ENCODE measurements at places on chromosomes 7 and 10.

GRCh38 chr10:77494327-77494726 is 143.3 kb downstream of the KCNMA1 start:
- no peak for DNase-seq

DNA sequence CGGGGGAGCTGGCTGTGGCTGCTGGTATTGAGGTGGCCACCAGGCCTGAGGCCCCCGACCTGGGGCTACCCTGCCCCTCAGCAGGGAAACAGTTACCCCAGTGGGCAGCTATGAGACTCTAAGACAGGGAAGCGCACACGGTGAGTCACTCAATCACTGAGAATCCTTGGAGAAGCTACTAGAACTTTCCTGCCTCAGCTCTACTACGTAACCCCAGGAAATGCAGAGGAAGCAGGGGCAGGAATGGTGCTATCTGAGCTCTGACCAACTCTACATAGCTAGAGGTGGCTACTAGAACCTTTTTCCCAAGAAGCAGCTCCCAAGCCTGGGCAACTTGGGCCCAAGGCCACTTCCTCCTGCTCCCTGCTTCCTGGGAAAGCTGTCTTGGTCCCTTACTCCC is 11.8 kb downstream of the DNAJB12 start:
- no peak for DNase-seq

- no peak for DNase-seq
These were observed 80.5 kb upstream of the RNF32 start for GRCh38 chr7:156560075-156560474.

GRCh38 chr10:1384026-1384425 is 327.8 kb downstream of the WDR37 start:
- DNase-seq, result no peak

GRCh38 chr7:17619196-17619818 is 320.9 kb downstream of the AHR start:
- DNase-seq, result no peak

GRCh38 chr7:128738570-128739047 is 550 bp upstream of the CALU start:
- DNase-seq, result peak; percentile 40

GRCh38 chr7:78218051-78218450 is 419.5 kb downstream of the PHTF2 start:
- DNase-seq, result no peak

DNA sequence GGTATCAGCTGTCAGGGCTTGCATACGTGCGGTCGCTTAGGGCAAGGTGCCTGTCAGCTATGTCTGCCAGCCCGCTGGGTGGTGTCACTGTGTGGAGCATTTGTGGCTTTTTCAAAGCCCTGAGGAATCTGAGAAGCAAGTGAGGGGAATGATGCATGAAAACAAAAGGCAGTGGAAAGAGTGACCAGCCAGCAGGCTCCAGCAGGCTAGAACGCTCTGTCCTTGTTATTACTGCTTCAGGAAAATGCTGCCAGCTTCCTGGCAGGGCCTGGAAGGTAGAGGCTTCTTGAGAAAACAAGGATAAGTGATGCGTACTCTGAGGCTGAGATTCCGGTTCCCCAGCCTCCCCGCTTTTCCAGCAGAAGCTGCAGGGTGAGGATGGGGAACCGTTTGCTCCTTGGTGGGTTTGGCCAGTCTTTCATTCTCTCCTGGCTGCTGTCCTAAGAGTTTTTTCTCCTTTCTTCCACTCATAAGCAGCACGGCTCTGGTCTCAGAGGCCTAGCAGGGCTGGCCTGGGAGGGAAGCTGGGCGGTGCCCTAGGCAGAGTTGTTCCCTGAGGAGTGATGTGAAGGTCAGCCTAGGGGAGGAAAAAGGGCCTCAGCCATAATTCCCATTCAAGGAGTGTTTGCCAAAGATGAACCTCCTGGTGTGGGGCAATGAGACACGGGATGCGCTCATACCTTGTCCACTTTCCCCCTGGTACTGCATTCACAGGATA is 42.8 kb upstream of the MKLN1 start:
- DNase-seq, result peak; percentile 91

DNA sequence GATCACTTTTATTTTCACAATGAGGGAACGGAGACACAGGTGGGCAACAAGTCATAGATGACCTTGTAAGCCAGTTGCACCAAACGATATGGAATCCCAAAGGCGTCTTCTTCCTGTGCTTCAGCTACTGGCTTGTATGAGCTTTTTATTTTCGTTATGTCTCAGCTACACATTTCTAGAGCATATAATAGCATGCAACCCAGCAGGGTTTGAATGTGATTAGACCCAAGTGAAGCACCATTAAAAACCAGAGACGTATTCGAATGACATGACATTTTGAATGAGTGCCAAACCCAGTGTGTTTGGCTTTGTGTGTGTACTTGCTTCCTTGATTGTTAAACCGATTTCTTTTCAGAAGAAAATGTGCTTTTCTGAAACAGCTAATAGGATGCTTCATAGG is 963.2 kb upstream of the CELF2 start:
- DNase-seq, result no peak

DNA sequence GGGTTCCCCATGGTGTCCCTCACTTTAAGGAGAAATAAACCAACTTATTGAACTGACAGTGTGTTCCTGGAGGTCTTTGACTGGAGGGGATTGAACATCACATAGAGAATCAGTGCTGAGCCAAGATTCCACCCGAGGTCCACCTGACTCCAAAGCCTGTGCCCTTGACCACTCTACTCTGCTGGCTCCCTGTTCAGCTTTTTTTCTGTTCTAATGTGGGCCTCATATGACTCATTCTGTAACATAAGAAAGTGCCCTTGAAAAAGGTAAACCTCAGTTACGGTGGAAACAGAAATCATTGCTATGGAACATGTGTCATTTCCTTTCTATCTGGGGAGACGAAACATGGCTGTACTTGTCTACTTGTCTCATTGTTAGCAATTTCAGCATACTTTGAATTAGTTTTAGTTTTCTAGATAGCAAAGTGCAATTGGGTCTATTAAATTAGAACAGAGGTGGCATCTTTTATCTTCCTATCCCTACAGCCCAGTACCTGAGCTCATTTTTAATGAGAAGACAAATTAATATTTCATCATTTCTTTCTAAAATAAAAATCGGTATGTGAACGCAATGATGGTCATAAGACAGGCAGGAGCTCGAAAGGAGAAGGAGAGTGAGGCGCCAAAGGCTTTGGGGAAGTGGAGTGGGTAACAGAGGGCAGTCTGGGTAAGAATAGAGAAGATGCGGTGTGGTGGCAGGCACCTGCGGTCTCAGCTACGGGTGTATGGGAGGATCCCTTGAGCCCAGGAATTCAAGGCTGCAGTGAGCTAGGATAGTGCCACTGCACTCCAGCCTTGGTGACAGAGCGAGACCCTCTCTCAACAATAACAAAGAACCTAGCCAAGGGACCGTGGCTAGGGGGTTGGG is 1.5 kb downstream of the GSDME start:
- DNase-seq, result no peak

- DNase-seq, result no peak
These were observed 161.9 kb upstream of the WNT16 start for GRCh38 chr7:121166916-121167315.

DNA sequence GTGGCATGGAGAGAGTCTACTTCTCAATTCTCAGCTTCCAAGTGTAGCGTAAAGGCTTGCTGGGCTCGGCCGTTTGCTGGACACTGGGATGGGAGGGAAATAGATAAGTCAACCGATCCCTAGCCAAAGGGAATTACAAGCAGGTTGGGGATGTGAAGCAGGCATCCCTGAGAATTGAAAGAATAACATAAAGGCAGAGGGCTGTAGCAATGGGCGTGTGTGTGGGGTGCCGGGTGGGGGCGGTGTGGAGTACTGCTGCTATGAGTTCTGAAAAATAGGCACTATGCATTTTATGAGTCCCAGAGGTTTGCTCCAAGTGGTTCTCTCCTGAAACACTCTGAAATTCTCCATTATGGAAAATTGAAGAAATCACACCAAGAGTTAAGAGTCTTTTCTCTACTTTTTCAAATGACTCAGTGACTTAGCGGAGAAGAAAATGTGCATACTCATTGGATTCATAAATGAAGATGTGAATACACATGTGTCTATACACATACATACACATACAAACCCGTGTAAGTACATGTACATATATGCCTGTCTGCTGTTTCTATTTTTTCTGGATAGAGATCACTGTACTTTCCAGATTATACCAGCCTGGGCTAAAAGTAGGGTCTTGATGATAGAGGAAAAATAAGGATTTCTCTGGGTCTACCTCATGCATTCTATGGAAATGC is 65.4 kb downstream of the ADRA2A start:
- no peak for DNase-seq

- DNase-seq, result no peak
These were observed 3.0 kb downstream of the IRF5 start for GRCh38 chr7:128940494-128941322.

GRCh38 chr7:92131093-92131492 is 3.2 kb downstream of the CYP51A1 start:
- no peak for DNase-seq

DNA sequence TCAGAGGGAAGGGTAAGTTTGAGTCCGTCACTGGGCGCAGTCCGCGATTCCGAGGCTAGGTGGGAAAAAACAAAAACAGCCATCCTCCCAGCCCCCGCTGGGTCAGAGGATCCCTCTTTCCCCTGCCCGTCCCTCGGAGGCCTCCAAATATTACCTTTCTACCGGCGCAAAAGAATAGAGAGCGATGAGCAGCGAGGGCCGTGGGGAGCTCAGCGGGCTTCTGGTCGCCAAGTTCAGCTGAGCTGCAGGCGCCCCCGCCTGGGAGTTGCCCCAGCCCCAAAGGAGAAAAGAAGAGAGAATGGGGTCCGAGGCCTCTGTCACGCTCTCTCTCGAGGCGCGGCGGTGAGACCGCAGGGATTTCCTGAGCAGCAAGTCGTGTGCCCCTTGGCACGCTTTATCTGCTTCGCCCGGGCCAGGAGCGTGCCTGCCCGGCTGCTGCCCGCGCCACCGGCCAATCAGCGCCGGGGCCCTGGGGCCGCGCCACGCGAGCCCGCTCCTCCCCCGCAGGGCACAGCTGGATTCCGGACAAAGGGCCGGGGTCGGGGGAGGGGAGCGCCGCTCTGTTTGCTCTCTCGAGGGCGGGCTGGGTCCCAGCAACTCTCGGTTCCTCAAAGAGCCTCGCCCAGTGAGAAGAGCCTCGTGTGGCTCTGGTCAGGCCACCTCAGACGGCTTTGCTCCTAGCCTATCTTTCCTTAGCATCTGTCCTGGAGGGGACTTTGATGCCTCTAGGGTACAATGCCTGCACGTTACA is at the start of gene NEUROG3:
Gene NEUROG3, minus strand, starts transcription at position 367 of the 751 bp plus-strand sequence. CDS start 379 bp downstream, outside the sequence.
- DNase-seq, result peak; percentile 23

- no peak for DNase-seq
These were observed 156.1 kb upstream of the PLXNA4 start for GRCh38 chr7:132732321-132732865.

DNA sequence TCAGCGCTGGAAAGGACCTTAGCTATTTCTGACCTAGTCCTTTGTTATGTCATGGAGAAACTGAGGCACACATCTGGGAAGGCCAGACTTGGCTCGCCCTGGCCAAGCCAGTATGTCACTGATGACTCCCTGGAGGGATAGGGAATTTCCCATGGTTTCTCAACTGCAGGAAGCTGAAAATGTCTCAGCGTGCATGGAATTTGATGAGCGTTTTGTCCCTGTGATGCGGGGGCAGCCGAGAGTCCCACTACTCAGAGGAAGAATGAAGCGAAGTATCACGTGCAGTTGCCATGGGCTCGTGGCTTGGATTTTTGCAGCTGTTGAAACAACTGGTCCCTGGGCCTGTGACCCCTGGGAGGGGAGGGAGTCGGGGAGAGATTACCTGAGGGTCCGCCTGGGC is 44.8 kb downstream of the CLIP2 start:
- no peak for DNase-seq

DNA sequence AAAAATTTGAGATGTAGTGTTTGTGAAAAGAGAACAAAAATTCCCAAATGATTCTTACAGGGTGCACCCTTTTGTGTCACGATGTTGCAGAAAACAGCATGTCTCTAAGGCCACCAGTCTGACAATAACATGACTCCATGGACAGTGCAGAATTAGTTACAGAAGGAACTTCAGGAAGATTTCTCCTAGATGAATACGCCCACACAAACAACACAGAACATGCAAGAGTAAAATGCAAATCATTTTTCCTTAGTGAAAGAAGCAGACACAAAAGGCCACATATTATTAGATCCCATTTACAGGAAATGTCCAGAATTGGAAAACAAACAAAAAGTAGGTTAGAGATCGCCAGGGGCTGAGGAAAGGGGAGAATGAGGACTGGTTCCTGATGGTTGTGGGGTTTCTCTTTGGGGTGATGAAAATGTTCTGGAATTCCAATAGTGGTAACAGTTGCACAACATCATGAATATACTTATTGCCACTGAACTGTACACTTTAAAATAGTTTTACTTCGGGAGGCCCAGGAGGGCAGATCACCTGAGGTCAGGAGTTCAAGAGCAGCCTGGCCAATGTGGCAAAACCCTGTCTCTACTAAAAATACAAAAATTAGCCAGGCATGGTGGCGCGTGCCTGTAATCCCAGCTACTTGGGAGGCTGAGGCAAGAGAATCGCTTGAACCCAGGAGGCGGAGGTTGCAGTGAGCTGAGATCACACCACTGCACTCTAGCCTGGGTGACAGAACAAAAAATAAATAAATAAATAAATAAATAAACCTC is 10.2 kb downstream of the ZC3HAV1 start:
- DNase-seq, result no peak

GRCh38 chr7:94393246-94394108 is 1.2 kb upstream of the COL1A2 start:
- no peak for DNase-seq

DNA sequence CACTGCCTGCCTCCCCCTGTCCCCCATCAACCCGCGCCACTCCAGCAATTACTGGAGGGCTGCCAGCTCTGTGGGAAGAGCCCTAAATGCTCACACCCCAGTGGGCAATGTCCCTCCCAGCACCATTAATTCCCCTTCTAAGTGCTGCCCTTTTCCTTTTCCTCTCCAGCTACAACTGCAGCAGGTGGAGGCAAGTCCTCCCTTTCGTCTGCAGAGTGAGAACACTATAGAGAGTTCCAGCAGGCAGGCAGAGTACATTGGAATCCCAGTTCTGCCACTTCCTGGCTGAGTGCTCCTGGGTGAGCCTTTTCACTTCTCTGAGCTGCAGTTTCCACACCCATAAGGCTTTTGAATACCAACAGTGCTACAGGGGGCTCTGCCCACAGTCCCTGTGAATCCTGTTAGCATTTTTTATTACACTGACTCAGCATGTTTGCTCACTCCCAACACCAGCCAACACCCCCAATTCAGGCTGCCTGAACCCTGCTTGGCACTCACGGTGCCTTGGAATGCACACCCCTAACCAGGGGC is 447.0 kb downstream of the GRID1 start:
- DNase-seq, result no peak

DNA sequence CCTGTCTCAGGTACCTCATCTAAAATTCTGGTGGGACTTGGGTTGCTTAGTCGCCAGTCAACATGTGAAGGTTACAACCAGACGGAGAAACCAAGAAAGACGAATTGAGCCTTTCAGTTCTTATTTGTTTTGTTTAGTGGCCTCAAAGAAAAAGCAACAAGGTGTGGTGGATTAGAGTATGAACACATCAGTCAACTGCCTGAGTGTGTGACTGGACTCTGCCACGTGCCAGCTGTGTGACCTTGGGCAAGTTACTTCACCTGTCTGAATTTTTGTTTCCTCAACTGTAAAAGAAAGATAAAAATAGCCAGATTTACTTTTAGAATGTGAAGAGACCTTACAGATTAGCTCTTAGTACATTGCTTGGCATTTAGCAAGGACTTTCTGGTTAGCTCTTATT is 259.2 kb downstream of the CREB5 start:
- no peak for DNase-seq

- no peak for DNase-seq
These were observed 25.2 kb downstream of the CNPY1 start for GRCh38 chr7:155521007-155521742.

Measured in tibial artery (tissue), 4 donors.